Gastroesophageal sphincter (tissue), 4 donors: ENCODE measurements at places on chromosomes 12 and 14.

GRCh38 chr14:34175574-34175973 is 224.7 kb upstream of the EGLN3 start:
- ATAC-seq: no peak

GRCh38 chr14:87679866-87680265 is 313.1 kb downstream of the GALC start:
- ATAC-seq: no peak

DNA sequence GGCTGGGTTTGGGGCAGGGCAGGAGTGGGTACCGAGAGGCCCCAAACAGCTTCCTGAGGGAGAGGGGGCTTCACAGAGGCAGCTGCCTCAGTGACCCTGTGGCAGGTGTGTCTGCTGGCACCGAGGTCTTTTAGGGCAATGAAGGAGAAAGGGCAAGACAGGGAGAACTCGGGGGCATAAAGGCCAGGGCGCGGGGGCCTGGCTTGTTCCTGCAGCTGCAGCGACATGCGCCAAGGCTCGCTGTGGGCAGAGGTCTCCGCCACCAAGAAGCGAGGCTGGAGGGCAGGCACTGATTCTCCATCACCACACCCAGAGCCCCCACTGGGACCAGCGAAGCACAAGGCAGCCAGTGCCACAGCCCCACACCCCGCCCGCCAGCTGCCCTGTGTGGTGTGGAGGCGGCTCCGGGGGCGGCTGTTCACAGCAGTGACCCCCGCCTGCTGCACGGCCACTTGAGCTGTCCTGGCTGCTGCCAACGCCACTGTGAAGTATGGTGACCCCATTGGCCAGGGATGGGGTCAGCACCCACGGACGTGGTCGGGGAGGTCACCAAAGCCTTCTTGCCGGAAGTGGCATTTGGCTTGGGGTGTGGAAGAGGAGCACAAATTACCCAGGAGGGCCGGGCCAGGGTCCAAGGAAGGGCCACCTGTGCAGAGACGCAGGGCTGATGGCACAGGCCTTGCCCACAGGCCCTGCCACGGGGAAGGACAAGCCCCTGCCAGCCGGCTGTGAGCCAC is 16.4 kb downstream of the BAG5 start:
- no peak for ATAC-seq

GRCh38 chr14:94081386-94081820 is 293 bp downstream of the IFI27L1 start:
- ATAC-seq: no peak

DNA sequence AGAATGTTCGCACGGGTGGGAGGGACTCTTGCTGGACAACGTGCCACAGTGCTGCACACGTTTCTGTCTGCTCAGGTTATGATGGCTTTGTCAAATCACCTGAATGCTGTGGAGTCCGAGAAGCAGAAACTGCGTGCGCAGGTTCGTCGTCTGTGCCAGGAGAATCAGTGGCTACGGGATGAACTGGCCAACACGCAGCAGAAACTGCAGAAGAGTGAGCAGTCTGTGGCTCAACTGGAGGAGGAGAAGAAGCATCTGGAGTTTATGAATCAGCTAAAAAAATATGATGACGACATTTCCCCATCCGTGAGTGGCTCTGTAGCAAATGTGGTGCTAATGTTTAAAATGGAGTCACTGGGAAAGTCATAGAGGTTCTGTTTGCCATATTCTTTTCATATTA is 28.5 kb downstream of the KLC1 start:
- ATAC-seq: peak; percentile 75

- ATAC-seq: no peak
These were observed 1.5 kb upstream of the TEX52 start for GRCh38 chr12:2858334-2858733.

DNA sequence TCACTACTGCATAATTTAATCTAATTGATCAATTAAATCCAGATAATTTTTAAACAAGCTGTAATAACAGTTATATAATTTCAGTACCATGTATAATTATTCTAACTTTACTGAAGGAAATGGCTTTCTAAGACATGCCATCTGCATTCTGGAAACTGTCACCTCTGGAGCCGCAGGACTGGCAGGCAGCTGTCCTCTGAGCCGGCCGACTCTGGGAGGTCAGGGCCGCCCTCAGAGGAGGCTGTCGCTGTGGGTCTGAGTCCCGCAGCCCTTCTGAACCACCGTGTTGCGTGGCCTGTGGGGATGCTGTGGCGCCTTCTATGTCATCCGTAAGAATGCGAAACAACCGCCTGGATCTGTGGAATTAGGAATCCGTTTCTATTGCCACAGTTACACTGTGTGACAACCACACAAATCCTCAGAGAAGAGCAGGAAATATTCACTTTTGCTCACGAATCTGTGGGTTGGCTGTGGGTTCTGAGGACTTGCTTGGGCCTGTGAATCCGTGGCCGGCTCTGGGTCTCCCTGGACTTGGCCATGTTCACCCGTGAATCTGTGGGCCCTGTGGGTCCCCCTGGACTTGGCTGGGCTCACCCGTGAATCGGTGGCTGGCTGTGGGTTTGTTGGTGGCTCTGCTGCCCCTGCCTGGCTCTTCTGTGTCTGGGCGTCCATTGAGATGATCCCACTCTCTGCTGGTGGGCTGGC is 17.2 kb upstream of the GALNT9 start:
- no peak for ATAC-seq

GRCh38 chr12:62207248-62207647 is 53.0 kb upstream of the USP15 start:
- ATAC-seq: no peak

DNA sequence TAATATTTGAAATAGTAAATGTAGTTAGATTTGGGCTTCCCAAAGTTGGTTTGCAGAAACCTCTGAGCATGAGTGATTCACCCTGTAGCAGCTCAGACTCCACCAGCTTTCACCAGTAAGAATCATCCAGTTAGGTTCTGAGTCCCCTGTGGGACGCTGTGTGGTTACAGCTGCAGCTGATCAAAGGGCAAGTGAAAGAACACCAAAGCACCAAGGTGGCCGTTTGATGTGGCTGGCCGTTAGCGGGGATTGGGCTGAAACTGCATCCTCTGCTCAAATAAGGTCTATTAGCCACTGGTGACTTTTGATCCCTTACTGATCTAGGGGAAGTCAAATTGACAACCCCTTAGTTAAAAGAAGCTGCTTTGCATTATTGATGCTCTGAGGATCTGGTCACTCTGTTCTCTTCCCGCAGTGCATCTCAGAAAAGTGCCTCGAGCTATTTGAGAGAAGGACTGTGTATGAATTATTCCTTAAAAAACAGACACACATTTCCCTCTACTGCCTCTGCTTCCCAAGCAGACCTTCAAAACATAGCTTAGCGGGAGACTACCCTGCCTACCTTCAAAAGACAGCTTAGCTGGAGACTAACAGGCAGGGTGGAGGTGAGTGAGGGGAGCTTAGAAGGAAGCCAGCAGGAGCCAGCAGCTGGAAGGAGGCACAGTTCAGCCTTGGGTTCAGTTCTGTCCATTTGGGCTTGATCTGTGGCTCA is 3.7 kb downstream of the ABHD12B start:
- no peak for ATAC-seq

DNA sequence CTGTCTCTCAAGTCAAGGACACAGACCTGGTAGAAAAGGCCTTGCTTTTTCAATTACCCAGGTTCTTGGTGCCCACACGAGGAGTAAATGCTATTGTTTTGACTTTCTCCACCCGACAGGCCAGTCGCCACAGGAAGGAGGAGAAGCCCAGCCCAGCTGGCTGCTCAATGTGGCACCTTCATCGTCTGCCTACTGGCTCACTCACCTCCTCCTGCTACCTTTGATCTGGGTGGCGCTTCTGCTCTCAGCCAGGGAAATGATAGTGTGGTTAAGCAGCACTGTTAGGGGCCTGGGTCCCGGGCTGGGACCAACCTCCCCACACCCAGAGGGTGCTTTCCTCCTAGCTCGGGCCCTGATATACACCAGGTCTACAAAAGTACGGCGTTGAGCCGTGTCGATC is 75.0 kb upstream of the FZD10 start:
- ATAC-seq: no peak

DNA sequence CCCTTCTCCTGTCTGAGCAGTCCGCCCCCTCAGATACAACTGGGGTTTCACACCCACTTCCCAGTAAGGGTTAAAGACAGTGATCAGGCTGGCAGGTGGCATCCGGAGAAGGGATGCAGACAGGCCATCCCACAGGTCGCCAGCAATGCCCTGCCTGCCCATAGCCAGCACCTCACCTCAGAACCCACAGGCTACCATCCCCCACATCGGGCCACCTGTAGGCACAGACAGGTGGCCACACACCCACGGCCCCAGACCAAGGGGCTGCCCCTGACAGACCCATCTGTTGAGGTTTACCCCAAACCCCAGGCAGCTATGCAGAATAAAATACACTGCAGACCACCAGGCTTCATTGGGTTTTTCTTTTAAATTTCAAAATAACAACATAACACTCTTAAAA is 57.5 kb downstream of the CCNK start:
- no peak for ATAC-seq

GRCh38 chr12:115791331-115791730 is 486.2 kb downstream of the MED13L start:
- no peak for ATAC-seq

DNA sequence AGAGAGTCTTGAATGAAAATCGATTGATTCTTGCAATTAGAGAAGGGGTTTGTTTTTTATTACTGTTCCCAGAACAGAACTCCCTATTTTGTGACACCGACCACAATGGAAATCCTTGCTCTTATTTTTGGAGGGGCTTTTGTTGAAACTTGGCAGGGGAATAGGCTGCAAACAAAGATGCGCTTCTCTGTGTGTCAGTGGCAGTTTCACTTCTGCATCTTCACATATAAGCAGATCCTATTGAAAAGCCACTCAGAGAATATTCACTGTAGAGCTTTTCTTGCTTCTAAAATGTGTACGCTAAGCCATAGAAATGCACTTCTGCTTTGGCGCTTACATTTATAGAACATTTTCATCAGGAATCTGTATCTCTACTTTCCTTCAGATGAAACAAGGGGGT is 1822.4 kb upstream of the SEL1L start:
- ATAC-seq: no peak

GRCh38 chr12:64895526-64895925 is 71.1 kb downstream of the TBC1D30 start:
- ATAC-seq: no peak

- no peak for ATAC-seq
These were observed 220.8 kb upstream of the CAND1 start for GRCh38 chr12:67048371-67048770.

DNA sequence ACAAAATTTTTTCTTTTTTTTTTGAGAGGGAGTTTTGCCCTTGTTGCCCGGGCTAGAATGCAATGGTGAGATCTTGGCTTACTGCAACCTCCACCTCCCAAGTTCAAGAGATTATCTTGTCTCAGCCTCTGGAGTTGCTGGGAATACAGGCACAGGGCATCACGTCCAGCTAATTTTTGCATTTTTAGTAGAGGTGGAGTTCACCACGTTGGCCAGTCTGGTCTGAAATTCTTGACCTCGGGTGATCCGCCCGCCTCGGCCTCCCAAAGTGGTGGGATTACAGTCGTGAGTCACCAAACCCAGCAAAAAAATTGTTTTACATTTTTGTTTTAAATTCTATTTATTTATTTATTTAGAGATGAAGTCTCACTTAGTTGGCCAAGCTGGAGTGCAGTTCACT is 4.7 kb upstream of the SLC2A14 start:
- no peak for ATAC-seq

DNA sequence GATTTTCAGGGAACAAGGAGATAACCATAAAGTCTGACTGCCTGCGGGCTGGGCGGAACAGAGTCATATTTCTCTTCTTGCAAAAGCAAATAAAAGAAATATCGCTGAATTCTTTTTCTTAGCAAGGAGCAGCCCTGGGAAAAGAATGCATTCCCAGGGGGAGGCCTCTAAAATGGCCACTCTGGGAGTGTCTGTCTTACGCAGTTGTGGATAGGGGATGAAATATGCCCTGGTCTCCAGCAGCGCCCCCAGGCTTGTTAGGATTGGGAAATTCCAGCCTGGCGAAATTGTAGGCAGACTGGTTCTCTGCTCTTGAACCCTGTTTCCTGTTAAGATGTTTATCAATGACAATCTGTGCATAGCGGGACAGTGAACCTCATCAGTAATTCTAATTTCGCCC is 40.5 kb downstream of the PCNX1 start:
- no peak for ATAC-seq

DNA sequence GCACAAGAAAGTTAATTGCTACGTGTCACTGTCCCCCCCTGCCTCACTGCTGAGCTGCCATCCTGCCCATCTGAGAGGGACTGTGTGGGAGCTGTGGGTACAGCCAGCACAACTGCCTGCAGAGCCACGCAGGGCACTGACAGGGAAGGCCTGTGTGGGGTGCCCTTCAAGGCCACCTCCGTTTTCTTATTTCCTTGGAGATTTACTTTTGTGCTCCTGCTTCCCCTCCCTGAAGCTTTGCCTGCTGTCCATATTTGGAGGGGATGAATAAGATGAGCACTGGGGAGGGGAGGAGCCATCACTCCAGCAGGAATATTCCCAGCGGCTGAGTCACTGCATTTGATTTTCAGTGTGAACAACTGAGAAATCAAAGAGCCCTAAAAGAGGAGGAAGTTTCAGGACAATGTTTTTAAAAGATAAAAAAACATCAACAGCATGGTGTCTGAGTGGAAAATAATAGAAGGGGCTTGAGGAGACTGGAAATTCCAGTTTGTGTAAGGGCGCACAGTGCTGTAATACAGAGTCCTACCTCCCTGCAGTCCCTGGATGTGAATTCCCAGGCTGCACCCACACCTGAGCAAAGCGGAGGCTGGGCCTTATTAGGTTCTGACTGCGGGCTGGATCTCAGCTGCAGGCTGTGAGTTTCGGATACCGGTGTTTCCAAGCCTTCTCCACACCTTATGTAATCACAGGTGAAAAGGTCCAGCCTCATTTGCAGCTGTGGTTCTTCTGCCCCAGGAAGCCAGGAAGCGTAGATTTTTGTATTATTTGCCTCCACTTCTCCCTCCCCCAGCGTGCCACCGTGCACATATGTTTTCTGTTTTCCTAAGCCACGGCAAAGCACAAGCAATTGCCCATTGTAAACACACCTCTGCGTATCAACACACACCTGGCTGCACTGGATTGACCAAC is 192.6 kb upstream of the BCL2L14 start:
- ATAC-seq: peak; percentile 75

DNA sequence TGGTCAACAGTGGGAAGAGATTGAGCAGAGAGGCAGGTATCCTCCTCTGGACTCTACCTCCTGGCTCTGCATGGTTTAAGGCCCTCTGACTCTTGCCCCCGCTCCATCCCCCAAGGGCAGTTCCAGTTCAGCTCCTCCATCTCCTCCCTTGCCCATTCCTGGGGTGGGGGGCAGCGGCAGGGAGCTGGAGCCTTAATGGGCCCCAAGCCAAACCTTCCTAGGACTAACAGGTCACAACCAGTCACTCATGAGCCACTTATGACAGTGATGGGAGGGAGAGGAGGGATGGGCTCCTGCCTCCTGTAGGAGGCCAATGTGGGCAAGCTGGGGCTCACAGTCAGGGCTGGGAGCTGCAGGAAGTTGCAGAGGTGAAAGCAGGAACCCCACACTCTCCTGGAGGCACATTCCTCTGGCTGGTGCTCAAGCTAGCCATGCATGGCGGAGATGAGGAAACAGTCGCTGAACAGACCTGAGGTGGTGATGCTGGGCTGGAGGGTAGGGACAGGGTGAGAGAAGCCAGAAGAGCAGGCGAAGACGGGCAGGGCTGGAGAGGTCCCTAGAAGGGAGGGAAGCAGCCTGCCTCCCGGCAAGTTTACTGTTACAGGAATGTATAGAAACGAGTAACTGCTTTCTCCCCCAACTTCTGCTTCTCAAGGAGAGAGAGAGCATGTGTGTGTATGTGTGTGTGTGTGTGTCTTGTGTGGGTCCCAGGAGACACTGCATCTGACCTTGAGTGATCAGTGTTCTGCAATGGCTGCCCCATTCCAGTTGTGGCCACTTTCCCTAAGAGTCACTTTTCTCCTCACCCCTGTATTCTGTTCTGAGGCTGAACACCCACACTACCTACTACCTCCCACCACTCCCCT is 5.0 kb upstream of the RAPGEF3 start:
- no peak for ATAC-seq

- ATAC-seq: no peak
These were observed 150.3 kb downstream of the SMOC1 start for GRCh38 chr14:70029296-70030132.
